NCI-H2081 treated with DMSO at 0.1 percent for 48 hours (cell line): ENCODE measurements at places on chromosomes 7 and 10.
A peak's percentile ranks its signal among the peaks of the same experiment; 100 is the strongest.

DNA sequence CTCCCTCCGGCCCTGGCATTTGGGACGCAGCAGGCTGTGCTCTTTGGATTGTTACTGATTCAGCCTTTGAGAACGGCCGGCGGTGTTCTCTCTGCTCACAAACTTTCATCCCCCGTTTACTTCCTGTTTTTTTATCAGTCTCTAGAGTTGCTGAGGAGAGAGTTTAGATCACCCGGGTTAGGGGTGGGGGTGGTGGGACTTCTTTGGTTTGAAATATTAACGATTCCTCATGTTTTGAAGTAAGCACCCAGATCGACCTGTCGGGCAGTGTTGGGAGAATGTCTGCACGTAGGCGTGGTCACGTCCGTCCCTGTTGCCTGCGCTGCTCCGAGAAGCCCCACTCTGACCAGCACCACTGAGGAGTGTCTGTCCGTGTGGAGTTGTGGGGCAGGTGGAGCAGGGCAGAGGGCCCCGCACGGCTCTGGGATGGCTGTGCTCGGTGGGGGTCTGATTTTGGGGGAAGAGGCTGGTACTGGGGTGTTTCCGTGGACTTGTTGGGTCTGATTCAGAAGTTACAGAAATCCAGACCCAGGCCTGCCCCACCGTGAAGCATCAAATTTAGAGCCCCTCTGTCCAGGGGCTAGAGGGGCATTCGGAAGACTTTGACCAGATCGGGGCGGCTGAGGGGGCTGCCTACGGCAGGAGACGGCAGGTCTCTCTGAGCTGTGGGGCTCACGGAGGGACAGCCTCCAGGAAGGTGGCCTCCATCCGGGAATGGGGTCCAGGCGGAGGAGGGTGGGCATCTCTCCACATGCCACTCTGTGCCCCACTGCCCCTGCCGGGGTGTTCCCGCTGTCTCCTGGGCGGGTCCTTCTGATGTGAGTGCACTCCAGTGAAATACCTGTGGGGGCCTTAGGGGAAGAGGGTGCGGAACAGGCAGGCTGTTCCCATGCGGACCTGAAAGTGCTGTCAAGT lies 7.4 kb downstream of the INPP5A start:
- no peak for DNase-seq

- no peak for DNase-seq
Observed at GRCh38 chr7:39407723-39408122, 158.5 kb upstream of the YAE1 start.

GRCh38 chr10:126905776-126906703 lies 812 bp downstream of the DOCK1 start:
- DNase-seq = no peak

DNA sequence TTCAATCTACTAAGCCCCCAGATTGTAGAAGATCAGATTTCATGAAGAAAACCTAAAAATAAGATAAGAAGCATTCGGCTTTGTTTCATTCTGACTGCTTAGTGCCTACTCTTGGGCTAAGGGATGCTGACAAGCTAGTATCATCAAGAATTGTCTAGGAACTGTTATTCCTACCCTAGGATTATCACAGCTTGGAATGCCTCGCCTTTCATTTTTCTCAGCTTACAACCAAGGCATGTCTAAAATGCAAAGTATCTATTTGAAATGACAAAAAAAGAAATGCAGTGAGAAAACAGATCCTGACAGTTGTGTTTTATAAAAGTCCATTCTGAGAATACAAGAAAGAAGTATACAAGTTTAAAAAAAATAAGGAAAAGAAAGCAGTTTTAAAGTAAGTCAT lies 441.0 kb downstream of the KCNMA1 start:
- DNase-seq = no peak

- DNase-seq = no peak
Observed at GRCh38 chr7:46320956-46321355, 399.9 kb upstream of the IGFBP3 start.

GRCh38 chr7:136049117-136049516 lies 72.0 kb upstream of the MTPN start:
- no peak for DNase-seq

GRCh38 chr7:157136372-157136771 lies 2.4 kb upstream of the UBE3C start:
- no peak for DNase-seq

DNA sequence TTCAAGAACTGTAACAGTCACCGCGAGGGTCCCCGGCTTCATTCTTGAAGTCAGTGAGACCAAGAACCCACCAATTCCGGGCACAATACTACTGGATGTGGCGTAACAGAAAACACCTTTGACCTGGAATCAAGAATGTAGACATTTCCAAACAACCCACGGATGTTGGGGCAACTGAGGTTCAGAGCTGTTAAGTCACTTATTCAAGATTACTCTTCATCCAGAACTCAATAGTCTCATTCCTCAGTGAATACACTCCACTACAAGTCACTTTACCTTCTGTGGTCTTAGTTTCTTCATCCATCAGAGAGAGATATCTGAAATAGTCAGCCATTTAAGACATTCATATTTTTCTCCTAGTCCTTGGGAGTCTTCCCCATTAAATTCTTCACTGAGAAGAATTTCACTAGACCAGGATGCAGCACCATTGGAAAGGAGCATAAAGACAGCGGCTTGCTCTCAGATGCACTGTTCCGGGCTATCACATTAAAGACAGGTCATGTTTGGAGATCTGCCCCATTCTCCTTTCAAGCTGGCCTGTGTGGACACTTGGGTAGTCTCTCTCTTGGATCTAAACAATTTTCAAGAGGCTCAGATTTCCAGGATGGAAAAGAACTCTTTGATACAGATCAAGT lies 32.3 kb upstream of the ARID5B start:
- no peak for DNase-seq

DNA sequence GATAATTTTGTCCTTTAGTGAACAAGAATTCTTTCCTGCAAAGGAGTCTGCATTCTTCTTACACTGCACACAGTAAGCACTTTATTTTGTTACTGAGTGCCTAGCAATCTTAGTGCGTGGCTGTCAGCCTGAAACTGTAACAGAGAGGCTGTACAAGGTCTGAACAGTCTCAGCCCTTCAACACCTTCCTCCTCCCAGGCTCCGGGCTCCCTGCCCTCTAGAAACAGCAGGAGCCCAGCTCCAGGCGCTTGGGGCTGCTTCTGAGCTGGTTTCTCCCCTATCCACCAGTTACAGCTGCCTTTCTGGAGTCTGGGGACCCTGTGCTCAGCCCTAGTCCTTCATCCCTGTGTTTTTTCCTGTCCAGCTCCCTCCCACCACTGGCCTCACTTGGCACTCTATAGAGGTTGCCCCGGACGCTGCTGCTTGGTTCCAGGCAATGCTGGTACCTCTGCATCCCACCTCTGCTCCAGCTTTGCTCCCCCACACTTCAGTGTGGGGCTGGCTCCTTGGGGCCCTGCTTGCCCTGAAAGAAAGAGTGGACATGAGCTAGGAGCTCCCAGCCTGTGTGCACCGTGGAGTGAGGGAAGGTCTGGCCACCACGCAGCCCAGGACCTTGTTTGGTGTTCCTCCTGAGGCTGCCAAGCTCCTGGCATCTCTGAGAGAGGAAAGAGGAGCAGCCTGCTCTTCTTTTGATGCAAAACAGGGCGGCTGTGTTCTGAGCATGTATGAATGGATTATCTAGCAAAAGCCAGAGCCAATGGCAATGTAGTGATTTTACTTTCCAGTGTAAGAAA lies 251.2 kb upstream of the GRB10 start:
- no peak for DNase-seq

DNA sequence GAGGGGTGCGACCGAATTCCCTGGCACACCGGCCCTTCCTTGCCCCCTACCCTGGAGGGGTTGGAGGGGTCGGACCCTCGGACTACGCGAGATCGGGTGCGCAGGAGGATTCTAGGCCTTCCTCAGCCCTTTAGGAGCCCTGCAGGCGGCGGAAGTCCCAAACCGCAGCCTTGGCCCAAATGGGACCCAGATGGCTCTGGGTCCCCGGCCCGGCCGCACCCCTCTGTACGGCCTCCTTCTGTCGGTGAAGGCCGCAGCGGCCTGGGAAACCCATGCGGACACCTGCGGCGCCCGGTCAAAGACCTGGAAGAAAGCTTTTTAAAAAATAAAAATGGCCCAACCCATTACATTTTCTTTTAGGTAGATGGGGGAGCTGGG lies 2.4 kb upstream of the VAX1 start:
- no peak for DNase-seq

- peak; percentile 20 for DNase-seq
Observed at GRCh38 chr7:22480523-22481075, 19.4 kb downstream of the STEAP1B start.

GRCh38 chr10:88389456-88389855 lies 193.7 kb downstream of the RNLS start:
- DNase-seq = no peak

DNA sequence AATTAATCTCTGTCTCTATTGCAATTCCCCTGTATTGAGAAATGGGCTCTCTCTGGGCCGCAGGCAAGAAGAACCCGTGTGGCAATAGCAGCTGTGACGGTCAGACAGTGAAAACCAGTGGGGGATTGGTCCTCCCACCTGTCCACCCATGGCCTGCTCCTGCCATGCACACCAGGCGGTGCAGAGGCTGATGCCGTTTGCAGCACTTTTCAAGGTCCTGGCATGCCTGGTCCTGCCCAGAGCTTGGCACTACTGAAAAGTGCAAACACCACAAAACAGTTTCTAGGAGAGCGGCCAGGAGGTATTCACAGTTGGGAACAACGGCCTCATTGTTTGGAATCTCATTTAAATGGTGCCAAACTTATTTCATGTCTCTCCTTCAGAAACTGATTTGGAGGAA lies 41.5 kb downstream of the PSPH start:
- DNase-seq = peak; percentile 85

DNA sequence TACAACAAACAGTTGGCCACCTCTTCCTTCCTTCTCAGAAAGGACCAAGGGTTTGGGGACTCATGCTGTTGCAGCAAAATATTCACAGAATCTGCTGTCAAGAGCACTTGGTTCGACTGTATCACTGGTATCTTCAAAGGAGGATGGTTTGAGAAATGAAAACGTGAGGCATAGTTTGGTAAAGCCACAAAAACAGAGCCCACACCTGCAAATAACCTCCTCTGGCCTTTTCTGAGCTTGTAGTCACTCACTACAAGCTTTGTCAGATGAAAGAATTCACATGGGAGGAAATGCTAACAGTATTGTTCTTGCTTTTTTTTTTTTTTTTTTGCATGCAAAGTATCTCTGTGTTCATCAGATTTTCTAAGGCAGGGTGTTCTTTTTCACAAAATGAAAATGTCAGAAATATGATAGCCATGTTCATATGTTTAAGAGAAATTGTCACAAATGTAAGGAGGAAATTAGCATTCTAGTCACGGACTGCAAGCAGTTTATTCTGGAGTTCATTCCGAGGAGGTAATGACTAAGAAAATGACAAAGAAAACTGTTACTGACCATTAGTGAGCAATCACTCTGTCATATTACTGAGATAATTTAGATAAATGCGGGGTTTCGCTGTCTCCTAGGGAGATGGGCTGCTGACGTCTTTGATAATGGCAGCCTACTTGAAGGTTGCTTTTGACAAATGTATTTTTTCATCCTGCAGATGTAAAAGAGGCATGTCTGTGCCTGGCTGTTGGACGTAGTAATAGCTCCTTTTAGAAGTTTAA lies 117.8 kb upstream of the MYO3A start:
- DNase-seq = peak; percentile 80

GRCh38 chr7:731440-732085 lies 4.5 kb upstream of the PRKAR1B start:
- no peak for DNase-seq

DNA sequence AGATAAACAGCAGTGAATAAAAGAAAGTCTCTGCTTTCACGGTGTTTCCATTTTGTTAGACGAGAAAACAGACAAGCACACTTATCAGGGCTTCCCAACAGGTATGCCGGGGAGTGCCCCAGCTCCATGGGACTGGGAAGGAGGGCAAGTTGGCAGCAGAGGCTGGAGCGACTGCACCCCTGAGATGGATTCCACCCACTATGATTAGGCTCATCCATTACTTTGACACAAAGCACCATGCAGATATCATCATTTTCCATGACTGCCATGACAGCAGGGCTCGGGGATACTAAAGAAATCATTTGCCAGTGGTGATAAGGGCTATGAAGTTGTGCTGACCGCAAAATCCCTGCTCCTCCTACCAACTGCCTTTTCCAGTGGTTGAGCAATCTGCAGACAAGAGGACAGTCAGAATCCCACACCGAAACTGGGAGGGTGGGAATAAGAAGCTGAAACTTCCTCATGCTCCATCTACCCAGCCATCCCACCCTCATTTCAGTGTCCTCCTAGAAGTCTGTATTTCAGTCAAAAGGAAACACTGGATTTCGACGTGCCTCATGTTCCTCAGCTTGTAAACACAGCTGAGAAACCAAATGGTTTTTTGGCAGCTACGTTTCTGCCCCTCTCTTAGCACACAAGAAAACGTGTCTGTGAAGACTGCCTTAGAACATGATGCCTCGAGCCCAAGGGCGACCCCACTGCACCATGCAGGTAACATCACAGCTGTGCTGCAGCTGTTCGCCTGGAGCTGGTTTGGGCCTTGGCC lies 15.5 kb downstream of the CREB3L2 start:
- DNase-seq = no peak

- no peak for DNase-seq
Observed at GRCh38 chr7:137958470-137959431, 43.1 kb downstream of the CREB3L2 start.

DNA sequence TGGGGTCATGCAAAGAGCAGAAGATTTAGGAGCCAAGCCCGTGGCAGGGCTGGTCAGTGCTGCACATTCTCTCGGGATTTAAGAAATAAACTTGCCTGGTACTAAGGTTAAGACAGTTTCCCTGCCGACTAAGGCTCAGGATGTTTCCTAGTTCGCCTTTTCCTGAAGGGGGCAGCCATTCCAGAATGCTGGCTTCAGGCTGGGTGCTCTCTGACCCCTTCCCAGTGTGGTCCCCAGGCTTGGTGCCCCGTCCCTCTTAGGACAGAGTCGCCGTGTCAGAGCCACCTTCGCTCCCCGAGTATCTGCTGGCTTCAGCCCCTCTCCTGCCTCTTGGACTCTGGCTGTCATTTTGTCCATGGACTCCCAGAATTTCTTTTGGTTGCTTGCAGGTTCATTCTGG lies 117.2 kb downstream of the ELFN1 start:
- no peak for DNase-seq

GRCh38 chr10:11294831-11295450 lies 277.3 kb downstream of the CELF2 start:
- DNase-seq = no peak

DNA sequence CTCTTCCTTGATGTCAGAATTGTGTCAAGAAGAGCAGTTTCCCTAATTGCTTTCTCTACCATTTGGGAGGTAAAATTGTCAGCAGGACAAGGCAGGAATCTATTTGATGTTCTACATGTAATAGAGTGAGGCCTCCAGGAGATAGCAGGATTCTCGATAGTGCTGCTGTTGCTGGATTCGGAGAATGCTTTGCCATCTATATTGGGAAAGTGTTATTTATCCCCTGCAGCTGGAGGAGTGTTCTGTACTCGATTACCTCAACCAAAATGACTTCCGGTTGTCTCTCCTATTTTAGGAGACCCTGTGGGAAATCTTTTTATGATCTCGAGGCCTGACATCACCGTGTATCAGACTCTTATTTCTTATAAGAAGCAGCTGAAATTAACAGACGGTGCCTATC lies 217.1 kb downstream of the TMEM178B start:
- DNase-seq = no peak

GRCh38 chr7:98107313-98107721 lies 655 bp downstream of the LMTK2 start:
- no peak for DNase-seq

- DNase-seq = no peak
Observed at GRCh38 chr7:138954545-138955475, 26.4 kb downstream of the KIAA1549 start.
